ENCODE measurements at places on chromosomes 1 and 21.

GRCh38 chr1:62514746-62515423 lies 78.0 kb downstream of the USP1 start:
- no peak for DNase-seq

GRCh38 chr1:10546896-10547295 lies 72.1 kb downstream of the PEX14 start:
- no peak for DNase-seq

- no peak for DNase-seq
Observed at GRCh38 chr1:98045211-98045766, 124.5 kb upstream of the DPYD start.

DNA sequence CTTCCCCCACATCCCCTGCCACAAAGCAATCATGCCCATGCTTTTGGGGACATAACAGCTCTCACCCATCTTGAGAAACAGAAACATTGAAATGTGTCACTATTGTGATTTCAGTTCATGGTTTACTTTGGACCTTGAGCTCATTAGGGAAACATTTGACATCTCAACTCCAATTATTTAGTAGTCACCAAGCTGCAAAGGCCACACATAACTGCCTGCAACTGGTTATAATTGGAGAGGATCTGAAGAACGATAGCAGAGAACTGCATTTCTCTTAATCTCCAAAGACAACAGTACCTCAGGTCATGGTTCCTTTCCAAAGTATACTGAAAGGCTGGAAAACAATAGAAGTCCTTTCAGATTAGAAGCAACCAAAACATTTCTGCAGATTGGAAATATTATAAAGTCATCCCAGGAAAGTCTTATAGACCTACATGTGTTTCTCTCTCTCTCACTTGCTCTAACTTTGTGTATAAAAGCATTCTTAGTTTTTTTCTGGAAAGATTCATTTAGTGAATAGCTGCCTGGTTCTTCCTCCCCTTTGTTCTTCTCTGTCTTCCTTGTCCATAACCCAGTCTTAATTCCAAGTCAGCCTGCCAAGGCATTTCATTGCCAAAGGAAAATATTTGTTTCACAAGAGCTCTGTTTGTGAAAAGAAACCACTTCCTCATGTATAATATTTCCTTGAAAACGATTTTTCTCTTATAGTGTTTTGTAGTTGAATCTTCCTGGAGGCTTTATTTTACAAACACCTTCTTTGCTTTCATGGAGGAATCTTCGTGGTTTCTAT lies 426.8 kb downstream of the ADGRL2 start:
- no peak for DNase-seq

DNA sequence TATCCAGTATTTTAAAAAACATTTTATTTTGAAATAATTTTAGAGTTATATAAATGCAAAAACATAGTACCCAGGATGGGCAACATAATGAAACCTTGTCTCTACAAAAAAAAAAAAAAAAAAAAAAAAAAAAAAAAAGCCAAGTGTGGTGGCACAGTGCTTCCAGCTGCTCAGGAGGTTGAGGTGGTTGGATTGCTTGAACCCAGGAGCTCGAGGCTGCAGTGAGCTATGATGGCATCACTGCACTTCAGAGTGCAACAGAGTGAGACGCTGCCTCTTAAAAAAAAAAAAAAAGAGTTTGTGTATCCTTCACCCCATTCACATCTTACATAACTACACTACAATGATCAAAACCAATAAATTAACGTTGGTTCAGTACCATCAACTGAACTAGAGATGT lies 115.6 kb upstream of the KIF26B start:
- peak; percentile 19 for DNase-seq

GRCh38 chr1:201964261-201964660 lies 9.0 kb downstream of the TIMM17A start:
- no peak for DNase-seq

GRCh38 chr1:100511058-100511457 lies 26.9 kb upstream of the GPR88 start:
- DNase-seq, result no peak

- DNase-seq, result no peak
Observed at GRCh38 chr1:154822717-154823116, 47.4 kb downstream of the KCNN3 start.

- no peak for DNase-seq
Observed at GRCh38 chr1:174519844-174520243, 72.1 kb downstream of the GPR52 start.

- no peak for DNase-seq
Observed at GRCh38 chr1:245052258-245052657, 102.5 kb upstream of the KIF26B start.

GRCh38 chr21:15112858-15113257 lies 48.1 kb upstream of the NRIP1 start:
- DNase-seq, result no peak

- DNase-seq, result no peak
Observed at GRCh38 chr1:47940326-47940725, 56.9 kb downstream of the TRABD2B start.

GRCh38 chr1:169094897-169095569 lies 11.5 kb upstream of the ATP1B1 start:
- no peak for DNase-seq

- no peak for DNase-seq
Observed at GRCh38 chr1:25664357-25665199, 48.0 kb downstream of the MAN1C1 start.

DNA sequence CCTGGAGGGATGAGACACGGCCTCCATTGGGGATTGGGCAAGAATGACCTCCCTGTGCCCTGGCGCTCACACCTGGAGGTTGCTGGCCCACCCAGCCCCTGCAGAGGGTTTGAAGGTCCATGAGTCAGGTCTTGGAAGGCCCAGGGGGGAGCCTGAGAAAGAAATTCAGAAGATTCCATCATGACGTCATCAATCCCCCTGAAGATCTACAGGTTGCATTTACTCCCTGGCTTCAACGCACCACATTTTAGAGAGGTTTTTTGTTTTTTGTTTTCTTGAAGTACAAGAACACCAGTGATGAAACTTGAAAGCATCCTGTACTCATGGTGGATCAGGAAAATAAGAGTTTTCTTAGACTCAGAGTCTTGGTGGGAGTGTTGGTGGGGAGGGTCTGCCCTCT lies 82.4 kb upstream of the SLC25A33 start:
- no peak for DNase-seq

Measured in NCI-H187 treated with DMSO at 0.1 percent for 48 hours (cell line).